Left renal pelvis (tissue), 4 donors: ENCODE measurements at places on chromosomes 16 and 17. TPM values are rescaled to one million over a fixed set of nuclear protein-coding genes. Genes with fewer than 3 reads are reported as not detected.

- no peak for DNase-seq
Observed at GRCh38 chr17:39014795-39015545, 47.8 kb upstream of the FBXO47 start.

DNA sequence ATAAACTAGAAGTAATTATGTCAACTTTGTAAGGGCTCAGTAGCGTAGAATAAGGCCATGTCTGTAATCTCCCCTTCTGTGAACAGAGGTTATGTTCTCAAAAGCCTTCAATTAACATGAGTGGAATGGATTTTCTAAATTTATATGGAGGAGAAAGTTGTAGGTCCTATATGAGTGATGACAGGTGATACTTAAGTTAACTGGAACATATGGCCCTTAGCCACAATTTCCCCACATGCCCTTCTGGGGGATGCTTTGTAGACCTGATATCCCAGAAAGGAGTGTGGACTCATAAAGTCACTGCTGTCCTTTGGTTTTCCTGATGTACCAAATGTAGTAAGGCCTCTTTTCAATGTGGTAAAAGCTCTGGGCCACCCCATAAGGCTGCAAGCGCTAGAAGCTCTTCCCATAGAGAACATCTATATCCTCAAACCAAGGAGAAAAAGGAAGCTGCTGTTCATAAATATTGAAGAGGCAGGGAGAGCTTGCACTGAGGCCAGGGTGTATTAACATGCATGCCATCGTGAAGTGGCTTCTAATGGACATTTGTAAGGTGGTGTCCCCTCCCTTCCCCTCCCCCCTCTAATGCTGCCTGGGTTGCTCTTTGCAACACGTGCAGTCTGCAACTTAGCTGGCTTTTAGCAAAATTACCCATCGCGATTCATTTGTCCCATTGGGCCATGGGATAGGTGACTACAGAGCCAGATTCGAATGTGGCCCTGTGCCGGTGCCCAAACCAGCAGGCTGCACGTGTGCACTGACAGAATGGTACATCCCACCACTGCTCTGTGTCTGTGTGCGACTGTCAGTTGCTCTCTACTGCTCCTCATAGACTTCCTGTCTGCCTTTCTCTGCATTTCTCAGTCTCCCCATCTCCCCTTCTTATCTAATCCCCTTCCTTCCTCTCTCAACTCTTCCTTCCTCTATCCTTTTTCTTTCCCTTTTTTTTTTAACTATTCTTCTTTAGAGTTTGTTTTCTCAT, 269.0 kb downstream of the WWOX start:
- no peak for DNase-seq

MYOCD gene
- 6.4 TPM for polyA plus RNA-seq

DNA sequence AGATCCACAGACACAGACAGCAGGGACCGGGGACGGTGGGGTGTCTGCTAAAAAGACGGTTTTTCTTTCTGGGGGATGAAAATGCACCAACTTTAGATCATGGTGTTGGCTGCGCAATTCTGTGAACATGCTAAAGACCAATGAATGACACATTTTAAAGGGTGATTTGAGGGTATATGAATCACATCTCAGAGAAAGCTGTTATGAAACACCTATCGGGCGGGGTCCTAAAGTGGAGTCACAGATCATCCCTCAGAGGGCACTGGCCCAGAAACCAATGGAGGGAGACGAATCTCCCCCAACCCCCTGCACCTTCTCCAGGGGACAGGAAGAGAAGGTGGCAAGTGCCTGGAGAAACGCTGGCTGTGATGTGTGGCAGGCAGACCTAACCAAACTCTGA, 26.0 kb downstream of the KLHDC4 start:
- no peak for DNase-seq

DNA sequence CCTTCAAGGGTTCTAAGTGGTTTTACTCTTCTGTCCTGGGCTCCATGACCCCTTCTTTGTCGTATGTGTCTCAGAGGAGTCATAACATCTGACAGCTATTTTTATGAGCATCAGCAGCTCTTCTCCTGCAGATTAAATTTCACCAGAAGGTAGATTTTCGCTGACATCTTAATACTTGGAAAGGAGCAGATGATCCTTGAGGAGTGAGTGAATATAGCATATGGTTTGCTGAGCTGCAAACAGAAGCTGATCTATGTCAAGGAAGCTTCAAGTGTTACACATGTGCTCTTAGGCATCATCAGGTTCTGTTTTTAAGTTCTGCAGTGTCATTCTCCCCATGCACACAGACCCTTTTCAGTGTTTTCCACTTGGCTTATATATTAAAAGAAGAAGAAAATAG, 49.2 kb upstream of the MYH2 start:
- no peak for DNase-seq

GRCh38 chr17:8073627-8074484, 13.7 kb downstream of the ALOX12B start:
- no peak for DNase-seq

- no peak for DNase-seq
Observed at GRCh38 chr17:80937462-80938381, 53.9 kb upstream of the CHMP6 start.

- DNase-seq = no peak
Observed at GRCh38 chr17:45222014-45222288, 266 bp downstream of the FMNL1 start.

- no peak for DNase-seq
Observed at GRCh38 chr17:55446581-55447205, 25.1 kb upstream of the MMD start.

DNA sequence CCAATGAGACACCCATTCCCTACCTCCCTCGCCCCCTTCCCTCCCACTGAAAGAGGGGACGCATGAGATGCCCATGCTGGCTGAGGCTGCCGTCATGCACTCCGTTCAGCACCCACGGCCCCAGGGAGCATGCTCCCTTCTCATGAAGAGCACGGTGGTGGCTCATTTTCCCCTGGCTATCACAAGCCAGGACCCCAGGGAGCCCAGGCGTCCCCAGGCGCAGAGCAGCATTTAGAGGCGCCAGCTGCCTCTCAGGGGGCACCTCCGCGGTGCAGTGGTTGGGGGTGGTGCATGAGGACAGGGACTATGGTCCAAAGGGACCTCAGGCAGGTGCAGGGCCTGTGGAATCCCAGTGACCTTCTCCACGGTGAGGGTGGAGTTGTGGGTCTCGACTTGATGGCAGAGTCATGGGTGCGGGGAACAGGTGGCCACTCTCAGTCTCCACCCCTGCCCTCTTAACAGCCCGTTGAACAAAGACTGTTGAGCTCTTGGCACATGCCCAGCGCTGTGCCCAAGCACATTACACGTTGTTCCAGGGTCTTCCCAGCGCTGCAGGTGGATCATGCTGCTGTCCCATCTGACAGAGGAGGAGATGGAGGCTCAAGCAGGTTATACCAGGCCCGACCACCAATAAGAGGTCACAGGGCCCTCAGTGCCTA, 13.6 kb downstream of the KIF19 start:
- DNase-seq = no peak

HP gene
- 0.42 TPM for polyA plus RNA-seq

- DNase-seq = no peak
Observed at GRCh38 chr16:13203725-13204124, 302.3 kb downstream of the SHISA9 start.

PYDC1 gene
- not detected for polyA plus RNA-seq

ELMO3 gene
- 5.5 TPM for polyA plus RNA-seq

HOXB6 gene
- polyA plus RNA-seq = 75.2 TPM

EVI2B gene
- polyA plus RNA-seq = 2.5 TPM

DNA sequence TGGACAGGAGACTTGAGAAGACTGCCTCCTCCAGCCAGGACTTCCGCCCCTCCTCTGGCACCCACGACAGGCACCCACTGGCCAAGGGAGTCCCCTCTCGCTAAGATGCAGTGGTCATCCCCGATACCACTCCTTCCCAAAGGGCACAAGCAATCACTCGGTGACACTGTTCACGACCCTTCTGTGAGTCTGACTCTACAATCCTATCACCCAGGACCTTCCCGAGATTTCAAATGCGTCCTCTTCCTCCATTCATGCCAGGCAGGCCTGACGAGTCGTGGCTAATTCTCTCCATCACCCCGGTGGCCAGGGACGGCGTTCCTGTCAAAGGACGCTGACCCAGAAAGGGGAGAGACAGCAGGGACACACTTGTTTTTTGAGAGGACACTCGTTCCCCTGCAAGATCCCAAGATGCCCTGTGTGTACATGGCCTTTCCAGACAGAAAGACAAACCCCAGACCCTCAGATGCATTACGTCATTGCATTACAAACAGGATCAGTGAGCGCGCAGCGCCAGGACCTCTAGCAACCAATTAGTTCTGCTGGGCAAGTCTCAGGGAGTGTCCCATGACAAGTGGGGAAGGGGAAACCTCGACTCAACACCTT, 12.2 kb downstream of the FBXO31 start:
- no peak for DNase-seq

DNA sequence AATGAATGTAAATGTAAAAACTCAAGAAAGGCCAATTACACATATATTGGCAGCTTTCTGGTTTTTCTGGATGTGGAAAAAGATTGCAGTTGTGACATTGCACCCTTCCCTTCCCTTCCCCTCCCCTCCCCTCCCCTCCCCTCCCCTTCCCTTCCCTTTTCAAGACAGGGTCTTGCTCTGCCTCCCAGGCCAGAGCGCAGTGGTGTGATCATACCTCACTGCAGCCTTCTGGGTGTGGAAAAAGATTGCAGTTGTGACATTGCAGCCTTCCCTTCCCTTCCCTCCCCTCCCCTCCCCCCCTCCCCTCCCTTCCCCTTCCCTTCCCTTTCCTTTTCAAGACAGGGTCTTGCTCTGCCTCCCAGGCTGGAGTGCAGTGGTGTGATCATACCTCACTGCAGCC, 41.7 kb downstream of the PIK3R5 start:
- no peak for DNase-seq

DNA sequence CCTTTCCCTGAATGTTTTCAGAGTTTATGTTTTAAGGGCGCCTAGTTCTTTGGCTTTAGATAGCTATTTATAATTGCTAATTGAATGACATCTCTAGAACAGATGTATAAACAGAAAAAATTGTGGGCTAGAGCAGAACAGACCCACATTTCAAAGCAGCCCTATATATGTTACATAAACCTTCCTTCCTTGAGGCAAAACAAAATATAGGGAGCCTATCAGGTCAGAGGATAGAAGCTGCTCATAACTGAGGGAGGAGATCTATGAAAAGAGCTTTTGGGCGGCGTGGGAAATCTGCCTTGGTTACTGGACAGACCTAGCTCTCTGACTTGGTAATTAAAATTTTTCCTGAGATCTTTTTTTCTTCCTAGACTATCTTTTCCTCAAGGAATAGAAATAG, 68.4 kb downstream of the SPAG9 start:
- no peak for DNase-seq

DNA sequence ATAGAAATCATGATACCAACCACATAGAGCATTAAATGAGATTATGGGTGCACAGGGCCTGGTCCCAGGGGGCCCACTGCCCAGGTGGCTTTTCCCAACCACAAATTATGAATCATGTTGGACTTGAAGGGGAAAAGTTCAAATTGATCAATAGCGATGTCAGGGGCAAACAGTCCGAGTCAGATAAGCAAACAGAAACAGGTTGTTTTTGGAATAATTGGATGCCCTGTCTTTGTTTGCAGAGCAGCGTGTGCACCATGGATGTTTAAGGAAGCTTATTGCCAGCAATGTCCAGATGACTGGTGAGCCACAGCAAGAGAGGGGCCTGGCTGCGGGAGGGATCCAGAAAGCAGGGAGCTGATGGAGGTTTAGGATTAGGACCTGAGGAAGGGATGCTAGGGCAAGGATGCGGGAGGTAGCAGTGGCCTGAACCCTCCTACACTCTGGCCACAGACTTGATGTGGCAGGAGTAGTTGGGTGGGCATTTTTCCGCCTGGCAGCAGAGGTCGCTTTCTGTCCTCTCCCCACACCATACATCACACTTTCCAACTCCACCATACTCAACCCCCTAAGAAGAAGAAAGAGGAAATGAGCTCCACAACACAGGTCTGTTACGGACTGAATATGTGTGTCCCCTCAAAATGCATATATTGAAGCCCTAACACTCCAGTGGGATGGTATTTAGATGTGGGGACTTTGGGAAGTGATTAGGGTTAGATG, 266.4 kb upstream of the RPL38 start:
- DNase-seq = no peak
